Urothelium cell line (cell line): ENCODE measurements at places on chromosomes 13 and 19.

DNA sequence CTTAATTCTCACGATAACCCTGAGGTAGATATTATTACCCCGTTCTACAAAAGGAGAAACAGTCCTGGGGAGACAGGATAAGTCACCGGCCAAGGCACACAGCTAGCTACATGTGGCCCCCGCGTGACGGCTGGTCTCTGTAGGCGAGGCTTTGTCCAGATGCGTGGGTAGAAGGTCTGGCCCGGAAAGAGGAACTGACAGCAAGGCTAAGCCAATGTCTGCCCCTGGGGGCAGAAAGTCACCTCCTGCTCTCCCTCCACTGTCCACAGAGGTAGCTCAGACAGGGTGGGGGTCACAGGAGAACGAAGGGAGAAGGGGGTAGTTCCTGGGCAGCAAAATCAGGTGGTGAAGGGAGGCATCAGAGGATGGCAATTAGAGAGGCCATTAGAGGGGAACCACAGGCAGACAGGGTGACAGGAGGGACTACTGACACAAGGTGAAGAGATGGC, 1.8 kb downstream of the APOC4 start:
- no peak for DNase-seq

DNA sequence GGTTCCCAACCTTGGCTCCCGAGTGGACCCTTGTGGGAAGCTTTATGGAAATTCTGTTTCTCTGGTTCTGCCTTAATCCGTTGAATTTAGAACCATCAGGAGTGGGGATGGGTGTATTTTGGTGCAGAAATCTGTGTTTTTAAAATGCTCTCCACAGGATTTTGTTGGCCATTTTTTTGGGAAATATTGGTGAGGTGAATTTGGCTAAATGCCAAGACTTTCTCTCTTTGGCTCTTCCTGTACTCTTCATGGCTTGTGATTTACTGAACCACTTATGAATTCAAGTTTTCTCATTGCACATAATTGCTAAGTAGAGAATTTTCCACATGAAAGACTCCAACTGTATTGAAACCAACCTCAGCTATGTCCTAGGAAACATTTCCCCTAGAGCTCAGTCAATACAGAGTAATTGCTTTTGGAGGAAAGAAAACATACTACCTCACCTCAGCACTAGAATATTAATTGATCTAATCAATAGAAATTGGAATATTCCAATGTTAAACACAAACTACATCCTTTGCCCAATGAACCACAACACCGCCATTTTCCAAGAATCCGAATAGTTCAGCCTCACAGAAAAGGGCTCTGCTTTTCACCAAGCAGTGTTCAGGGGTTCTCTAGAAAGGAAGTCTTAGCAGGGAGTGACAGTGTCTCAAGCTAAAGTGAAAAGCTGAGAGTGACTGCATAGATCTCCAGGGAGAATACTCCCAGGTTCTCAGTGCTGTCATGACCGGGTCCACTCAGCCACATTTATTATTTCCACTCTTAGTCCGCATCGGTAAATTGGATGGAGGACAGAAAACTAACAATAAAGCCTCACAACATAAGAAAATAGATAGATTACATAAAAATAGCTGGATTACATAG, 60.3 kb downstream of the ERCC5 start:
- DNase-seq: no peak

DNA sequence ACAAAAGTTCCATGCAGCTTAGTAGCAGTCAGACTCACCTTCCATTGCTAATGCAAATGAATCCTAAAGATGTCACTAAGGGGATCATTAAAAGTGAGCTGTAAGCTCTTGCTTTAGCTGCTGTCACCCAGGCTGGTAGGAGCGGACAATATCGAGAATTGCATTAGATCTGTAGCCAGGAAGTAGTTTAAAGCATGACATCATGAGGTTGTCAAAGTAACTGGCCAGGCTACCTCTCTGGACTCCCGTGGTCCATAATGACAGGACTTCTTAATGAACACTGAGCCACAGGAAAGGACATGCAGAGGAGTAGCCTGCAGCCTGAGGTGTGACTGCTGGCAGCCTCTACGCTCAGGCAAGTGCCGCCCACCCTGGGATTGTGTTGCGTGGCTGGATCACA, 522.3 kb upstream of the NBEA start:
- no peak for DNase-seq

- no peak for DNase-seq
These were observed 43.9 kb downstream of the ENOX1 start for GRCh38 chr13:43742911-43743310.

- no peak for DNase-seq
These were observed 27.1 kb downstream of the ONECUT3 start for GRCh38 chr19:1780272-1780958.

DNA sequence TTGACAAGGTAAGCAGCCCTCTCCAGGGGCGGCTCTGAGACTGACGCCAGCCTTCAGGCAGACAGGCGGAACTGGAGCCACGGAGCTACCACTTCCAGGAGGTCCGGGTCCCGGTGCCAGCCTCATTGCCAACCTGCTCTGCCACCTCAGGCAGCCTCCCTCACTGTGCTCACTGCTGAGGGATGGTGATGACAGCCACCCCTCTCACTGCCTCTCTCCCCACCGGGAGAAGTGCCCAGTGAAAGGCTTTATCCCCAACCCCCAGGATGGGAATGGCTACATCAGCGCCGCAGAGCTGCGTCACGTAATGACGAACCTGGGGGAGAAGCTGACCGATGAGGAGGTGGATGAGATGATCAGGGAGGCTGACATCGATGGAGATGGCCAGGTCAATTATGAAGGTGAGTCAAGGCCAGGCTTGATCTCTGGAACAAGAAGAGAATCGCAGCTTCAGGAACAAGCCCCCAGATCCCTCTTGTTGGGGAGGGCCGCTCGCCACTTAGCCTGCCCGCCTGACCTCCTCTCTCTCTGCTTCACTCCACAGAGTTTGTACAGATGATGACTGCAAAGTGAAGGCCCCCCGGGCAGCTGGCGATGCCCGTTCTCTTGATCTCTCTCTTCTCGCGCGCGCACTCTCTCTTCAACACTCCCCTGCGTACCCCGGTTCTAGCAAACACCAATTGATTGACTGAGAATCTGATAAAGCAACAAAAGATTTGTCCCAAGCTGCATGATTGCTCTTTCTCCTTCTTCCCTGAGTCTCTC, 7.6 kb downstream of the CALM3 start:
- DNase-seq: no peak

GRCh38 chr13:50208826-50209335, 193.6 kb downstream of the KCNRG start:
- DNase-seq: peak; percentile 47

DNA sequence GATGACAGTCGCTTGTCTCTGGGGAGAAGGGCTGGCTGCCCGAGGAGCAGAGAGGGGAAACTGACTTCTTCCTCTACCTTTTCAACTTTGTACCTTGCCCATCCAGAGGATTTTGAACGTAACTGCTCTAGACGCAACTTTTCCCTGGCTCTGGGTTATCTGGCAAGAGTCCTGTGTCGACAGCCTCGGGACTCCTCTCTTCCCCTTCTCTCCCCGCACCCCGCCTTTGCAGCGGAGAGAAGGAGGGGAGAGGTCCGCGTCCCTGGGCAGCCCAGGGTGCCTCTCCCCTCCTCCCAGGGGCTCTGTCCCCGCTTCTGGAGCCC, 574 bp downstream of the SH3GL1 start:
- no peak for DNase-seq

DNA sequence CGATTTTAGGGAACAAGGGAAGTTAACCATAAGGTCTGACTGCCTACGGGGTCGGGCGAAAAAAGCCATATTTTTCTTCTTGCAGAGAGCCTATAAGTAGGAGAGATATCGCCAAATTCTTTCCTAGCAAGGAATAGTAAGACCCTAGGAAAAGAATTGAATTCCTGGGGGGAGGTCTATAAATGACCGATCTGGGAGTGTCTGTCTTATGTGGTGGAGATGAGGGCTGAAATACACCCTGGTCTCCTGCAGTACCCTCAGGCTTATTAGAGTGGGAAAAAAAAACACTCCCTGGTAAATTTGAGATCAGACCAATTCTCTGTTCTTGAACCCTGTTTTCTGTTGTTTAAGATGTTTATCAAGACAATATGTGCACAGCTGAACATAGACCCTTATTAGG, 447.5 kb upstream of the ATXN8OS start:
- no peak for DNase-seq

GRCh38 chr13:44837250-44837649, 152.0 kb downstream of the NUFIP1 start:
- DNase-seq: no peak

DNA sequence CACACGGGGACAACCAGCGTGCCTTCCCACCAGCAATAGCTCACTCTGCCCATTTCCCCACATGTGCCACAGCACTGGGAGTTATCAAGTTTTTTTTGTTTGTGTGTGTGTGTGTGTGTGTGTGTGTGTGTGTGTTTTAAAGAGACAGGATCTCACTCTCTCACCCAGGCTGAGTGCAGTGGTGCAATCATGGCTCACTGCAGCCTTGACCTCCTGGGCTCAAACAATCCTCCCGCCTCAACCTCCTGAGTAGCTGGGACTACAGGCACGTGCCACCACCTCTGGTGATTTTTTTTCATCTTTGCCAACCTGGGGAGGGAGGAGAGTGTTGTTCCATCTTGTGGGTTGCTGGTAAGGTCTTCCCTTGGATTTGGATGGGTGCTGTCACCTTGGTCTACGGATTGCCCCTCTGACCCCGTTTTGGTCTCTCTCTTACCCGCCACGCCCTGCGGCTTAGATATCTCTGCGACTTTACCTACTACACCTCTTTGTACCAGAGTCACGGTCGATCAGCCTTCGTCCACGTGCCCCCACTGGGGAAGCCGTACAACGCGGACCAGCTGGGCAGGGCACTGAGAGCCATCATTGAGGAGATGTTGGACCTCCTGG, 22.6 kb downstream of the PGPEP1 start:
- no peak for DNase-seq

DNA sequence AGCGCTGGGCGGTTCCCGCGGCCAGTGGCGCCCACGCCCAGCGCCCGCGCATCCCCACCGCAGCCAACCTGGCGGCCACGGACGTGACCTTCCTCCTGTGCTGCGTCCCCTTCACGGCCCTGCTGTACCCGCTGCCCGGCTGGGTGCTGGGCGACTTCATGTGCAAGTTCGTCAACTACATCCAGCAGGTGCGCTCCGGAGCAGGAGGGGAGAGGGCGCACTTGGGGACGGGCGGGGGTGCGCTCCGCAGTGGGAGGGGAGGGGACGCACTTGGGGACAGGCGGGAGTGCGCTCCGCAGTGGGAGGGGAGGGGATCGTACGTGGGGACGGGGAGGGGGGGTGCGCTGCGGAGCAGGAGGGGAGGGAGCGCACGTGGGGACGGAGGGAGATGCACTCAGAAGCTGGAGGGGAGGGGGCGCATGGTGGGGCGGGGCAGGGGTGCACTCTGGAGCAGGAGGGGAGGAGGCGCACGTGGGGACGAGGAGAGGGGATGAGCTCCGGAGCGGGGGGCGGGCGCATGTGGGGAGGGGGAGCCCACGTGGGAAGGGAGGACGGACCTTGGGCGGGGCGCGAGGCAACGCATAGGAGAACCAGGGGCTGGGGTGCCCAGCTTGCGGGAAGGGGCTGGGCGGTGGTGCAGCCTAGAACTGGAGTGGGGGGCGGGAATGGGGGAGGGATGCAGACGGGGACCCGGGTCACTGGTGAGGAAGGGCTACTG, 1.5 kb downstream of the KISS1R start:
- DNase-seq: no peak

DNA sequence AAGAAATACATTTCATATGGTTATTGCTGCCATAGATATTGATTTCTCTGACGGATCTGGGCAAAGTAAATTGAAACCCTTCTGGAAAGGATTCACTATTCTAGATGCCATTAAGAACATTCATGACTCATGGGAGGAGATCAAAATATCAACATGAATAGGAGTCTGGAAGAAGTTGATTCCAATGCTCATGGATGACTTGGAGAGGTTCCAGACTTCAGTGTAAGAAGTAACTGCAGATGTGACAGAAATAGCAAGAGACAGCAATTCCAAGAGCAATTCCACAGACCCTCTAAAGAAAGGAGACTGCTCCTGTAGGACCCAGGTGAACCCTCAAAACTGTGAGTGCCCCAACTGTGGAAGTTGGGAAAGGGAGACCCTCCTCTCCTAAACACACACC, 30.9 kb upstream of the KCTD12 start:
- no peak for DNase-seq

DNA sequence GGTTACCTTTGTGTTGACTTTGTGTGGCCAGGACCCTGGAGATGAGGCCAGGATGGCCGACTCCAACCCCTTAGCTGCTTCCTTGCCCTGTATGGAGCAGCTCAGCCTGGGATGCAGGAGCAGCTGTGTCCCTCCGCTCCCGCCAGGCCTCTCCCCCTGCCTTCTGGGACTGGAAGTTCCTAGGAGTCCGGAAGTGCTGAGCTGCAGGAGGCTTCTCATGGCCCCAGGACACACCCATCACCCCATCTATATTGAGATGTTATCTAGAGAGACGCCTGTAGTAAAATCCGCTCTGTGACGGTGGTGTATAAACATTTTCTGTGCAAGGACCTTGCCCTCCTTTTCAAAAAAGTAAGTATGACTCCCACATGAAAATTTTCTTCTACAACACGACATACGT, 27.0 kb downstream of the WTIP start:
- no peak for DNase-seq

DNA sequence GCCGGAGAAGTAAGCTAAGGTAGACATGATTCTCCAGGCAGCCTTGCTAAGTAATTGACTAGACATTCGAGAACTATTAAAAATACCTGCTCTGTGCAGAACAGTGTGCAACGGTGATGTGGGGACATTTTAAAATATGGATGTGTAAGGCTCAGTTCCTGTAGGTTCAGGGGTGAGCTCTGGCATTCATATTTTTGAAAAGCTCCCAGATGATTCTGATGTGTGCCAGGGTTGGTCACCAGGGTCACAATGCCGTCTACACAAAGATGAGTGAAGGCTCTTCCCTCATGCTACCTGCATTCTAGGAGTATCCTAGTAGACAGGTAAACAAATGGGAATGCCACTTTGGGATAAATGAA, 702 bp upstream of the EPSTI1 start:
- no peak for DNase-seq

DNA sequence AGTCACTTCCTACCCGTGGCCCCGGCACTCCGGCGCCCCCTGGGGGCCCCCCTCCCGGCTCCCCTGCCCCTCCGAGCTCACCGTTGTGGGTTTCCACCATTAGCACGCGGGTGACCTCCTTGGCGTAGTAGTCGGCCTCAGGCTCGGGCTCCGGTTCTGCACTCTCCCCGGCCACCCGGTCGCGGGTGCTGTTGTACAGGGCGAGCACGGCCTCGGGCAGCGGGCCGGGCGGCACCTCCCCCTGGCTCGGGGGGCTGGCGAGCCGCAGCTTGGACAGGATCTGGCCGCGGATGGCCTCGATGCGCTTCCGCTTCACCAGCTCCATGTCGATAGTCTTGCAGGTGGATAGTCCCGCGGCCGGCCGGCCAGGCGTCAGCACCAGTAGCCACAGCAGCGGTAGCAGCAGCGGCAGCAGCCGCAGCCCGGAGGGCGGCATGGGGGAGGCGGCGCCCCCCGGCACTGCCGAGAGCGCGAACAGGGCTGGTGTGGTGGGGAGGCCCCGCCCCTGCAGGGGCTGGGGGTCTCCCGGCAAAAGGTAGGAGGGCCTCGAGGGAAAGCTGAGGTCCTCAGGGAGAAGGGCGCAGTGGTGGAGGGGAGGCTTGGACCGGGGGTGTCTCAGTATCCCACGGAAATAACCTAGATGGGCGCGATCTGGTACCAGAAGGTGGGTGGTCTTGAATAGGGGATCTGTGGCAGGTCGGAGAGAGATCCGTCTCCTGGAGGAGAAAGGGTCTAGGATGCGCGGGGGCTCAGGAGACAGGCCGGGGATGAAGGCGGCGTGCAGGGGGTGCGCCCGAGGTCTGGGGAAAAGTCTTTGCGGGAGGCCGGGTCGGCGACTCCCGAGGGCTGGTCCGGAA, 885 bp downstream of the TGFB1 start:
- DNase-seq: peak; percentile 73

- no peak for DNase-seq
These were observed 73.4 kb downstream of the CBY2 start for GRCh38 chr13:45775401-45775963.

- no peak for DNase-seq
These were observed 75.2 kb downstream of the ATP11A start for GRCh38 chr13:112764864-112765561.
